ENCODE measurements at places on chromosomes 13 and 19. TPM values are rescaled to one million over a fixed set of nuclear protein-coding genes. Genes with fewer than 3 reads are reported as not detected.

DMPK gene
- 40.8 TPM for polyA plus RNA-seq

GET3 gene
- 93.1 TPM for polyA plus RNA-seq

ZNF850 gene
- 0.31 TPM for polyA plus RNA-seq

PRX gene
- polyA plus RNA-seq: 4.5 TPM

KLHL1 gene
- polyA plus RNA-seq: not detected

RUBCNL gene
- polyA plus RNA-seq: 3.0 TPM

ZNF90 gene
- polyA plus RNA-seq: 0.48 TPM

CCDC169 gene
- polyA plus RNA-seq: 0.21 TPM

LRG1 gene
- polyA plus RNA-seq: 13.4 TPM

ZNF331 gene
- 21.3 TPM for polyA plus RNA-seq

SUGT1 gene
- polyA plus RNA-seq: 29.7 TPM

TMEM238 gene
- 0.16 TPM for polyA plus RNA-seq

ZNF208 gene
- 0.97 TPM for polyA plus RNA-seq

COMP gene
- 0.52 TPM for polyA plus RNA-seq

IQCN gene
- 11.2 TPM for polyA plus RNA-seq

ESD gene
- polyA plus RNA-seq: 49.9 TPM

SIAH3 gene
- not detected for polyA plus RNA-seq

CLEC17A gene
- not detected for polyA plus RNA-seq

KCNC3 gene
- 0.67 TPM for polyA plus RNA-seq

PTPRH gene
- 3.0 TPM for polyA plus RNA-seq

PSG7 gene
- not detected for polyA plus RNA-seq

ZNF835 gene
- polyA plus RNA-seq: 2.0 TPM

NLRP4 gene
- not detected for polyA plus RNA-seq

CGB1 gene
- polyA plus RNA-seq: not detected

VAV1 gene
- 6.3 TPM for polyA plus RNA-seq

CTXN1 gene
- 1.3 TPM for polyA plus RNA-seq

SIGLEC12 gene
- polyA plus RNA-seq: not detected

FXYD5 gene
- 16.0 TPM for polyA plus RNA-seq

ZNF772 gene
- 2.1 TPM for polyA plus RNA-seq

CYP2A6 gene
- not detected for polyA plus RNA-seq

MADCAM1 gene
- polyA plus RNA-seq: 0.36 TPM

FFAR2 gene
- 0.24 TPM for polyA plus RNA-seq

KLF1 gene
- 0.04 TPM for polyA plus RNA-seq

PRR22 gene
- 2.1 TPM for polyA plus RNA-seq

TSKS gene
- 1.1 TPM for polyA plus RNA-seq

PINLYP gene
- polyA plus RNA-seq: 9.6 TPM

SERPINE3 gene
- not detected for polyA plus RNA-seq

KLC3 gene
- 3.2 TPM for polyA plus RNA-seq

PSG3 gene
- polyA plus RNA-seq: not detected

APOC4 gene
- not detected for polyA plus RNA-seq

CABP5 gene
- polyA plus RNA-seq: not detected

RASAL3 gene
- 3.3 TPM for polyA plus RNA-seq

FUT3 gene
- polyA plus RNA-seq: 2.6 TPM

ZIC5 gene
- not detected for polyA plus RNA-seq

ZNF878 gene
- polyA plus RNA-seq: 0.31 TPM

TNNT1 gene
- polyA plus RNA-seq: 0.90 TPM

ALOX5AP gene
- polyA plus RNA-seq: 40.2 TPM

C5AR2 gene
- polyA plus RNA-seq: 0.44 TPM

ETV2 gene
- 1.7 TPM for polyA plus RNA-seq

CRB3 gene
- polyA plus RNA-seq: 47.3 TPM

MUC16 gene
- polyA plus RNA-seq: 0.90 TPM

ZNF583 gene
- polyA plus RNA-seq: 1.9 TPM

LCP1 gene
- polyA plus RNA-seq: 42.7 TPM

ZNF667 gene
- 0.98 TPM for polyA plus RNA-seq

MAST3 gene
- 5.5 TPM for polyA plus RNA-seq

ZNF540 gene
- 3.1 TPM for polyA plus RNA-seq

ZNF491 gene
- 0.58 TPM for polyA plus RNA-seq

SPACA4 gene
- polyA plus RNA-seq: not detected

All from adipose tissue (tissue), 3 donors.